ENCODE measurements at places on chromosomes 6 and 20. TPM values are rescaled to one million over a fixed set of nuclear protein-coding genes. Genes with fewer than 3 reads are reported as not detected.
A peak's percentile ranks its signal among the peaks of the same experiment; 100 is the strongest.

DNA sequence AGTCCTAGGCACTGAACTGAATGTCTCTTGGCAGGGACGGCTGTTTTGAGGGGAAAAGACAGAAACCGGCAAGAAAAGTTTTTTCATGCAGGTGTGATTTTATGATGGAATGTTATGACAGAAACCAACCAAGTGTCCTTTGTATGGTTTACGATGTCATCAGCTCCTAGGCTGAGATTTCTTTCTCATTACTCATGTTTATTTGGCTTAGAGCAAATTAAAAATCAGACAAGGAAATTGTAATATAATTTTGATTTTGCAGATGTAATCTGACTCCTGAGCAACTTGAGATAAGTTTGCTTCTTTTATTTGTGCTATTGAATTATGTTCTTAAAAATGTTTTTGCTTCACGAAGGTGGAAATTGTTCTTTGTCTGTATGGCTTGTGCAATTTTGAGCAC is 58.8 kb upstream of the MAP3K7 start:
- peaks cover 24% of the 10 kb centered on the region for H3K4me1 ChIP-seq
- no peak overlapping the region for H3K4me3 ChIP-seq
- DNase-seq = peak; percentile 55
- no peaks in the 10 kb centered on the region for H3K36me3 ChIP-seq

DNA sequence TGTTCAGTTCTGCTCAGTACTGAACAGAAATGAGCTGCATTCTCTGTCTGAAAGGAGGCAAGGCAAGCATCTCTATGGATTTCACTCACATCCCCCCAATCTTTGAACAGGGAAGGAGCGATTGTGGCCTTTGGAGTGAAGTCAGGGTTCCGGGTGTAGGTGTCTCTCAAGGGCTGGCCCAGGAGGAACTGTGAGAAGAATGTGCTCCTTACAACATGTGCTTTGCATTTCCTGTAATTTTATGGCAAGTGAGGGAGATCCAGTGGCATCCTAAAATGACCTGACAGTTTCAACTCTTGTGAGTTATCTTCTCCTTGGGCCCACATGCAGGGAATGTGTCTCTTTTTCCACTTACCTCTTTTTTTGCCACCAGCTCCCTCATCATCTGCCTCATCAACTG is 63.0 kb upstream of the RIN2 start:
- H3K27ac ChIP-seq = no peak overlapping the region
- H3K4me3 ChIP-seq = no peak overlapping the region
- no peaks in the 10 kb centered on the region for H3K36me3 ChIP-seq
- no peak for DNase-seq
- H3K27me3 ChIP-seq = no peaks in the 10 kb centered on the region

DNA sequence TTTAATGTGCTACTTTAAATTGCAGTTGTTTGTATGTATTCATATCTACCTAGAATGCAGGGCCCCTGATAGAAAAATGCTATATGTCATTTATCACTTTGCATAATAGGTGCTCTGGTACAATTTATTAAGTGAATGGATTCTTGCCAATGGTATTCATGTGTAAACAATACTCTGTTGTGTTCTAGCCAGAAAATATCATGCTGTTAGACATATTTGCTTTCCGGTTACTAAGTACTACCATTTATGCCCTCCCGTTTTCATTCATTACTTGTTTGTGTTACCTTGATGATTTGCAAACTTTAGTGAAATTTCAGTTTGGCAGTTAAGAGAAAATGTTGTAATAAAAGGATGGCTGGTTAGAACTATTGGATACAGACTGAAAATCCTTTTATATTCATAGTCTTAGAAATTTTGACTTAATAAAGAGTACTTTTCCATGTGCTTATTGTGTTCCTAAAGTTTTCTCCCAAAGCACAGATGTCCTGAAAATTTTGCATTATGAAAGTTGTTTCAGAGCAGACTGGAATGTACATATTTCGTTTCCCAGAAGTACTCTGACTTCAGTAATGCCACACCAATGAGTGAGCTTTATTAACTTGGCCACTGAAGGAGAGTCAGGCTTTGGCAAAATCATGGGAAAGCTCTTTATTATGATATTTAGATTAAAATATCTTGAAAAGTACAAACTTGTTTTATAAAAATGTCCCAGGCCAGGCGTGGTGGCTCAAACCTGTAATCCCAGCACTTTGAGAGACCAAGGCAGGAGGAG is 31.5 kb downstream of the RPF2 start:
- no peak overlapping the region for H3K4me3 ChIP-seq
- no peaks in the 10 kb centered on the region for H3K27me3 ChIP-seq
- H3K36me3 ChIP-seq = peaks cover 31% of the 10 kb centered on the region
- DNase-seq = no peak
- H3K27ac ChIP-seq = no peak overlapping the region
- no peaks in the 10 kb centered on the region for H3K4me1 ChIP-seq

DNA sequence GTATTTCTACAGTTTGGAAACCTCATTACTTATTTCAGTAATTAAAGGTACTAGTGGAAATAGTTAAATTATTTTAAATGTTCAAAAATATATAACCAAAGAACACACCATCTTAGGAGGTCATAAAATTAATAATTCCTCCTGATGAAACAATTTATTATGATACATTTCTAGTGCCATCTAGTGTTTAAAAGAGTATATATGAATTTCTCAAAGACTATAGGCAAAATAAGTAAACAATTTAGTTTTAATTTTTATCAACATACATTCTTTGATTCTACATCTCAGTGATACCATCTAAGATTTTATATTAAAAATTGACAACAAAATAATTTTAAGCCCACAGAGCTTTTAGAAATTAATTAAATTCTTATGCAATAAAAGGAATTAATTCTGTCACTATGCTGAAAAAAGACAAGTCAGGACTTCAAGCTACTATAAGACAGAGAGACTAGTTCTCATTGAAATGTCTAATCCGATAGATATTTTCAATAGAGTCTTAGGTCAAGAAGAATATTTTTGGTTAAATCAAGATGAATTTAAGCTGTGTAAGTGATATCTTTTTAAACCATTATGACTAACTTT is 107.8 kb upstream of the RNF217 start:
- no peaks in the 10 kb centered on the region for H3K36me3 ChIP-seq

- peak; percentile 28 for DNase-seq
- no peak overlapping the region for H3K4me3 ChIP-seq
Measured at GRCh38 chr20:953742-954141, 37.6 kb upstream of the ANGPT4 start.

- no peaks in the 10 kb centered on the region for H3K27me3 ChIP-seq
- no peak overlapping the region for H3K27ac ChIP-seq
- H3K4me1 ChIP-seq = peaks cover 17% of the 10 kb centered on the region
- peak overlapping the region; percentile 96 for H3K4me3 ChIP-seq
- no peak for DNase-seq
Measured at GRCh38 chr20:36604952-36605398, 604 bp upstream of the RAB5IF start.

DNA sequence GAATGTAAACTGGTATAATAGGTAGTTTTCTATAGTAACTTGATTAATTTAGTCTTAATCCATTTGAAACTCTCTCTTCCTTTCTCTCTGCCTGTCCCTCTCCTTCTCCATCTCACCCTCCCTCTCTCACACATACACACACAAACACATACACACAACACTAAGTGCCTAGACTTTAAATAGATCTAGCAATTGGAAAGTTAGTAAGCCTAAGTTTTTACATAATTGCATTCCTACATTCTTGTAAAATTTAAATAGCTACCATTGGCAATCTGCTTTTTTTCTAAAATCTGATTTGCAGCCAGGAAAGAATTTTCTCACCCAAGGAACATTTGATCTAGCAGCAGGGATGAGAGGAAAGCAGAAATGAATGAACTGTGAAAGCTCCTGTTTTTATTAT is 15.7 kb downstream of the GFRA4 start:
- DNase-seq = no peak
- H3K27me3 ChIP-seq = no peaks in the 10 kb centered on the region
- H3K4me1 ChIP-seq = peaks cover 23% of the 10 kb centered on the region
- H3K4me3 ChIP-seq = no peak overlapping the region
- no peaks in the 10 kb centered on the region for H3K36me3 ChIP-seq

DNA sequence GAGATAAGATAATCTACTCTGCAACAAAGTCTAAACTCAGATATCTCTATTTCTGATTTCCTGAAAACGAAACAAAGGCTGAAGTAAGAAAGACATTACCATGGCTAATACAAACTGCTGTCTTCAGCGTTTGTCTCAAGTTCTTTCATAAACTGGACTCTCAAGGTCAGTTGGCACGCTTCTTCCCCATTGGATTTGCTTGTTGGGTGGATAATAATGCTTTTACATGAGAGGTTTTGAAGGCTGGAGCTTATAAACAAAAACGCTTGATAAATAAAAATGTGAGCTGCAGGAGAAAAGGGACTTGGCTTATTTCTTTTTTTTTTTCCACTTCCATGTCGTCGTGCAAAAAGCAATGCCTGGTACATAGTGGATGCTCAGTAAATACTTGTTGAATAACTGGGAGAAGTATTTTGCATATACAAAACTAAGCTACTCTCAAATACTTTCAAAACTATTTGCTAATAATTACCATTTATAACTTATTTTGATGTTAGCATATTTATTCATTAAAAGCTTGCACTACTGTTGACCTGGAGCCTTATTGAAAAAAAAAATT is 65.7 kb upstream of the EEF1A1 start:
- no peaks in the 10 kb centered on the region for H3K36me3 ChIP-seq
- H3K27ac ChIP-seq = peak overlapping the region; percentile 90
- peaks cover 19% of the 10 kb centered on the region for H3K4me1 ChIP-seq
- no peak for DNase-seq
- no peaks in the 10 kb centered on the region for H3K27me3 ChIP-seq

DNA sequence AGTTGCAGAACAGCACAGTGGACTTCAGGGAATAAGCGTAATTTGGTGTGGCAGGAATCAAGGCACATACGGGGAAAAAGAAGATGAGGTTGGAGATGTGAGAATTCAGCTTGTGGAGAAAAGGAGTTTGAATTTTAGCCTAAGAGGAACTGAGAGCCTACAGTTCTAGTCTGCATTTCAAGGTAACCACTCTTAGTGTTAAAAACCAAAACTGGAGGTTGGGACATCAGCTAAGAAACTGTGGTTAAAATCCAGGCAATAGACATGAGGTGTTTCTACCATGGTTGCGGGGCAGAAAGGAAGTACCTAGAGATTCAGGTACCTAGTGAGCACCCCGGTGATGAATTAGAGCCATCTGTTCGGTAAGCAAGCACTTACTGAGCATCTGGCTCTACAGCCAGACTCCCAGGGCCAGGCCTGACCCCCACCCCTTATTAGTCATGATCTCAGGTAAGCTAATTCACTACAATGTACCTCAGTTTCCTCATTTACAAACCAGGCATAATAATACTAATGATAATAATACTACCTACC is 44.4 kb downstream of the FAXC start:
- no peak for DNase-seq
- H3K27me3 ChIP-seq = no peaks in the 10 kb centered on the region
- no peak overlapping the region for H3K4me3 ChIP-seq
- no peaks in the 10 kb centered on the region for H3K4me1 ChIP-seq

DNA sequence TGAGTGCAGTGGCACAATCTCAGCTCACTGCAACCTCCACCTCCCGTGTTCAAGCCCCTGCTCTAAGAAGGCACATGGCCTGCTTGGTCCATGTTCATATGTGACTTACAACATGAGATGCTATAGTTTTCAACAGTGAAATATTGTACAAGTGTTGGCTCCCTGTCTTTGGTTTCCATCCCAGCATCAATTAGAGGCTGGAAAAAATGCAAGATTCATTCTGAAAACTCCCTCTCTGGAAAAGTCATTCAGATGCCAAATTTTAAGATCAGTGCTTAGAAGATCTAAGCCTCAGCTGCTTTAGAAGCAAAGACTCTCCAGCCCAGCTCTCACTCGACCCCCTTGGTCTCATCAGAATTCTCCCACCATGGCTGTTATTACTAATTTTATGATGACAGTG is 398.9 kb downstream of the KIF16B start:
- H3K4me1 ChIP-seq = peaks cover 7% of the 10 kb centered on the region
- DNase-seq = no peak
- H3K4me3 ChIP-seq = no peak overlapping the region
- no peak overlapping the region for H3K27ac ChIP-seq
- H3K27me3 ChIP-seq = no peaks in the 10 kb centered on the region
- H3K36me3 ChIP-seq = no peaks in the 10 kb centered on the region

- H3K4me3 ChIP-seq = no peak overlapping the region
- peak; percentile 66 for DNase-seq
- H3K27ac ChIP-seq = no peak overlapping the region
- H3K4me1 ChIP-seq = no peaks in the 10 kb centered on the region
Measured at GRCh38 chr6:32692019-32692418, 25.6 kb upstream of the HLA-DQB1 start.

DNA sequence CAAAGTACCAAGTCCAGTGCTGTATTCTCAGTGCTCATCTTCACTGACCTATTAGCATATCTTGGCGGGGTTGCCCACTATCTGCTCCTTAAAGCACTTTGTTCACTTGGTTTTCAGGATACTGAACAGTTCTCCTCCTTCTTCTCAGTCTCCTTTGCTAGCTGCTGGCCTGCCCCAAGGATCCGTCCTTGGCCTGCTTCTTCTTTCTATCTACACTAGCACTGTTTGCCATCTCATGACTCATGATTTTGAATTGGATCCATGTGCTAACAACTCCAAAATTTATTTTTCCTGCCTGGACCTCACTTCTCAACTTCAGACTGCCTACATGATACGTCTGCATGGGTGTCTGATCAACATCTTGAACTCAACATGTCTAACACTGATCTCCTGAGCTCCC is 15.5 kb downstream of the TPD52L1 start:
- 0 out of 2 replicates have a peak, but pooled peaks cover 12% of the 10 kb centered on the region for H3K4me1 ChIP-seq
- peak; percentile 28 for DNase-seq
- H3K36me3 ChIP-seq = no peaks in the 10 kb centered on the region
- H3K4me3 ChIP-seq = no peak overlapping the region

DNA sequence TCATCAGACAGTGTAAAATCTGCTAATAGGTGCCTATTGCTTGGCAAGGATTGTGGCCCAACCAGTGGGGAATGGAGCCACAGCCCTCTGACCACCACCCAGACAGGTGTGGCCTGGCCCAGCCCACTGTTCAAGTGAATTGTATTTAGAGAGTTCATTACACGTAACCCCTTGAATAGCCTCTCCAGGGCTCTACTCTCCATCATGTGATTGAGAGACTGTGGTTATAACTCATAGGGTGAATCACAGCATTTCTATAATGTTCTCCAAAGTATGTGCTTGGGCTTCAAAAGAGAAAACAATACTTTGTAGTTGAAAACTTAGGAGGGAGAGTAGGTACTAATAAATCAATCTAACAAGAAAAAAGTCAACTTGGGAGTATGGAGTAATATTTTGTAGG is 38.4 kb downstream of the ALDH8A1 start:
- DNase-seq = peak; percentile 61
- no peaks in the 10 kb centered on the region for H3K36me3 ChIP-seq
- H3K4me3 ChIP-seq = no peak overlapping the region
- H3K27ac ChIP-seq = peak overlapping the region; percentile 6

GRCh38 chr6:25476126-25476525 is 175.9 kb upstream of the SCGN start:
- peaks cover 24% of the 10 kb centered on the region for H3K4me1 ChIP-seq
- H3K27ac ChIP-seq = peak overlapping the region; percentile 56
- peak; percentile 82 for DNase-seq
- H3K27me3 ChIP-seq = no peaks in the 10 kb centered on the region
- H3K36me3 ChIP-seq = no peaks in the 10 kb centered on the region
- H3K4me3 ChIP-seq = no peak overlapping the region

GRCh38 chr6:21996425-21997118 is 300.3 kb downstream of the PRL start:
- no peak overlapping the region for H3K4me3 ChIP-seq
- no peak overlapping the region for H3K27ac ChIP-seq
- no peaks in the 10 kb centered on the region for H3K36me3 ChIP-seq
- no peak for DNase-seq
- peaks cover 9% of the 10 kb centered on the region for H3K4me1 ChIP-seq

GRCh38 chr20:44001667-44002596 is 87.3 kb downstream of the TOX2 start:
- no peaks in the 10 kb centered on the region for H3K36me3 ChIP-seq
- no peaks in the 10 kb centered on the region for H3K4me1 ChIP-seq
- H3K27me3 ChIP-seq = no peaks in the 10 kb centered on the region

Gene SLA2
- 0.51 TPM for total RNA-seq

Gene CGA
- total RNA-seq = not detected

Gene OR2J3
- not detected for total RNA-seq
